Breast epithelium (tissue), 4 donors: ENCODE measurements at places on chromosomes 11 and 22.

GRCh38 chr11:6156628-6157359, 13.3 kb downstream of the OR52B2 start:
- DNase-seq: no peak

DNA sequence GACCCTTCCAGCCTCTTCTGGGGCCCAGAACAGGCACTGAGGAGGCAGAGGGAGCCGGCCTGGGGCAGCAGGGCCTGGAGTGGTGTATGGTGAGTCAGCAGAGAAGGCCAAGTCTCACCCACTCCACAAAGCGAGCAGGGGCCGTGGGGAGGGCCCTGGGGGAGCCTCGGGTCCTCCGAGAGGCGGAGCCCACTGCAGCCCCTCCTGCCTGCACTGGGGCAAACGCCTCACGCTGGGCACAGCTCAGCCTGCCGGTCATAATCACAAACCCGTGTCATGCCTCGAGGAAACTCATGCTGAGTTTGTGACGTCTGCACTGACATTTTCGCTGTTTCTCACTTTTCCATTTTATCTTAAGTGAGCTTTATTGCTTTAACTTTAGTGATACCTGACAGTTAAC, 38.4 kb downstream of the TOLLIP start:
- DNase-seq: no peak

GRCh38 chr11:27455667-27456066, 16.9 kb downstream of the LGR4 start:
- DNase-seq: no peak

GRCh38 chr22:29443452-29443851, 5.1 kb downstream of the RFPL1 start:
- no peak for DNase-seq

DNA sequence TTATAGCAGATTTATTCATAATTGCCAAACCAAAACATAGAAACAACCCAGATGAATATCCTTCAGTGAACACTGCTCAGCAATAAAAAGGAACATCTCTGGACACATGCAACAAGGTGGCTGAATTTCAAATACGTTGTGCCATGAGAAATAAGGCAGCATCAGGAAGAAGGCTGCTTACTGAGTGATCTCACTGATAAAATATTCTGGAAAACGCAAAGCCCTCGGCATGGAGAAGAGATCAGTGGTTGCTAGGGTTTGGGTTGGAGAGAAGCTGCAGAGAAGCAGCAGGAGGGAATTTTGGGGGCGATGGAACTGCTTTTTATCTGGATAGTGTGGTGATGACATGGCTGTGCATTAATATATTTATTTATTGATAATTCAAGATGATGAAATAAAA, 11.0 kb upstream of the SHANK2 start:
- no peak for DNase-seq

DNA sequence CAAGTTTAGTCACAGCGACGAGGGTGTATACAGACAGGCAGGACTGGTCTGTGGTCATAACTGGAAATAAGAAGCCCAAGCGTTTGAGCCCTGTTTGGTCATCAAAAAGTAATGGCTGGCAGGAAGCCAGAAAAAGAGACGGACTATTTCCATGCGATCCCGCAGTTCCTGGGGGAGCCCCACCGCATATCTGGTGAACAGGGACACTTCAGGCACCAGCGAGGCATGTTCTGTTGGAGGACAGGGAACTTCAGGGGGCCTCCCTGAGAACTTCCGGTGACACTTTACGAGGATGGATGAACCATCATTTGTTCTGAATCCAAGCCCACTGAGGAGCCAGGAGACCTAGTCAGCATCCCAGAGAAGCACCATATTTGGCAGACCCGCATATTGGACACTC, 29.7 kb upstream of the TRIM29 start:
- no peak for DNase-seq

GRCh38 chr11:87176044-87176443, 138.3 kb downstream of the TMEM135 start:
- no peak for DNase-seq

DNA sequence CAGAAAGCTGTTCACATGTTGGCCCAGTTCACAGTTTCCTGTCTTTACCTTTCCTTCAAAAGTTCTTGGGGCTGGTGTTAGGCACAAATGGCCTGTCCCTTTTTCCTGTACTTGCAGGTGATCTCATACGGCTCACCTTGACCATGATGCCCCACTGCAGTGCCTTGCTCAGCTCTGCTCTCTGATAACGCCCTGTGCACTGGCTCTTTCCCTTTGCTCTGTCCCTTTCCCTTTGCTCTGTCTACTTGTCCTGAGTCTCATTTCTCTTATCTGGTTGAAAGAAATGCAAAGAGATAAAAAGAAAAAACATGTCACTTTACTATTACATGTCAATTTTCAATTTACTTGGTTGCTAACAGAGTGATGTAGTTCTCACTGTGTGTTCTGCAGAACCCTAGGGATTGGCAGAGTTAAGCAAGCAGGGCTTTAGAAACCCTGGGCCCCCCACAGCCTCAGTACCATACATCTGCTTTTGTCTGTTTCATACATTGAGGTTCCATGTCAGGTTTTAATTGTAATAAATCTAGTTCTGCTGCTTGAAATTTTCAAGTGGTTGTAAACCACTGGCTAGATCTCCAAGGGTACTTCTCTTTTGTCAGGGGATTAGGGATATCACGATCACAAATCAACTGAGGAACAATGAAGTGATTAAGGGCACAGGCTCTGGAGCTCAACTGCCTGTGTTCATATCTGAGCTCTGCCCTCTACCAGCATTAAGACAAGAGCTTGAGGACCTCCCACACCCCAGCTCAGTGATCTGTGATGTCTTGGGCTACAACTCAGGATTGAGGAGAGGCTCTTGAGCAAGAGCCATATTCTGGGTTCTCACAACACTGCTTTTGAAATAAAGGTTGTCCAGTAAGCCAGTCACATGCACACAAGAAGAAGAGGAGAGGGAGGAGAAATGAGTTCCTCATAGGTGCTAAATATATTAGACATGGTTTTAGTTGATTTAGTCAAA, 16.3 kb upstream of the SORL1 start:
- no peak for DNase-seq

DNA sequence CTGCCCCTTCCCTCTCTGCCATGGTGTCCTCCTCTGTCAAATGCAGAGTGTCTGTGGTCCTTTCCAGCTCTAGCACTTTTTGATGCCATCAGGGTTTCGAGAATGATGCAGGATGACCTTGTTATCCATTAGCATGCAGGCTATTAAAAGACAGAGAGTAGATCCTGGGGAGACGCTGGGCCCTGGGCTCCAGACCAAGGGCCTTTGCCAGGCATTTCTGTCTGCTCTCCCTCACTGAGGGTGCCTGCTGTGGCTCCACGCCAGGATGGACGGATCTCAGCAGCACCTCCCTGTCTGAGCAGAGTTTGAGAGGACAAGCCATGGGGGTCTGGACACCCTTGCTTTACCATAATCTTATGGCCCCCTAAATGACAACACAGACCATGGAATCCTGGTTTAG, 110.8 kb upstream of the CD82 start:
- DNase-seq: no peak

- DNase-seq: no peak
These were observed 42.9 kb downstream of the ARFGAP3 start for GRCh38 chr22:42814215-42814614.

DNA sequence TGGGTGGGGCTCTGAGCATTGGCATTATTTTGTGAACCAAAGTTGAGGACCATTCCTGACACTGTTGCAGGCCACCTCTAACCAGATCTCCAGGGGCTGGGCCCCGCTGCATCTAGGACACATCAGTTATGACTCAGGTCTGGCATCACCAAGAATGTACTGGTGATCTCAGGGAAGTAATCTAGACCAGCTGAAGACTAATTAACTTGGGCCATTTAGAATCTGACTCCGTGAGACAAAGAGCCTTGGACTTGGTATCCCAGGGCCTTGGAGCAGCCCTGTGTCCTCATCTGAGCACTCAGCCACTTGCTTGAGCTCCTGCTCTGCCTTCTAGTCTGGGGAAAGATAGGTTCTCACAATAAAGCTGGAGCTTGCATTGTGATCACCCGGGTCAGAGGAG, 200.6 kb downstream of the KIRREL3 start:
- no peak for DNase-seq

DNA sequence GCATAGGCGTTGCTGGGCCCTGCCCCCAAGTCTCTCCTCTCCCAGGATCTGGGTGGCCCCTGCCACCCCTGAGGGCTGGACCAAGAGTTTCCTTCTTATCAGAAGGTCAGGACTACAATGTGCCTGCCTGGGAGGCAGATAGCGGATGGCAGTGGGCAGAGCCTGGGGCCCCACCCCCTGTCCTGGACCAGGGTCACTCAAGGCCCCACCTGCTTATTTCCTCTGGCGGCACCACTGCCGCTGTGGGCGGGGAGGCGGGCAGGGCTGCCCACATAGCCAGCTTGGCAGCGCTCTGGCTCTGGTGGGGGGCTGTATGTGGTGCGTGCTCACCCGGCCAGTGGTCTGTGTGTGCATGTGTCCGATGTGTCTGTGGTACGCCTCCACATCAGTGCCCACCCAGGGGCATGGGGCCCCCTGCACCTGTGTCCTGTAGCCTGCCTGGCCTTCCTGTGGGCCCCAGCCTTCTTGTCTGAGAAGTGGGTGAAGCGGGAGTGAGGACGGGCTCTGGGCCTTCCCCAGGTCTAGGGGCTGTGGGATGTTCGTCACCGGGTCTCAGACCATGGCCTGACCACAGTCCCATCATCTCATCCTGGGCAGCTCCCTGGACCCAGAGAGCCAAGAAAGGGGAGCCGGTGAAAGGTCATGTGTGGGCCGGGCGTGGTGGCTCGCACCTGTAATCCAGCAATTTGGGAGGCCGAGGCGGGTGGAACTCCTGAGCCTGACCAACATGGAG, 3.0 kb downstream of the GAS2L1 start:
- no peak for DNase-seq

DNA sequence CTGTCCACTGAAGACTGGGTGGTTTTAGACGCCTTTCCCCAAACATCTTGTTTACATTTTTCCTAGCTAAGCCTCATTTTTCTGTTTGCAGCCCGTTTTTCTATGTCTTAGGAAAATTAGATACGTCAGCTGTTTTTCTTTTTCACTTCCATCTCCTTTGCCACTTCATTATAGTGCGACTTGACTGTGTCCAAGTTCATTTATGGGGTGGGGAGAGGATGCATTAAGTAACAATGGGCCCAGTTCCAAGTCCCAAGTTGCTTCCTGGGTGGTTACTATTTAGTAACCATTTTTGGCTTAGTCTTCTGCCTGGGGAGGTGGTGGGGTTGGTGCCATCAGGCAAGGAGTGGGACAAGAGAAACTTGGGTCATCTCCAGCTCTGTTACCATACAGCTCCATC, 83.0 kb downstream of the TRAF6 start:
- no peak for DNase-seq

- DNase-seq: no peak
These were observed 4.4 kb downstream of the ARRB1 start for GRCh38 chr11:75346912-75347647.

- no peak for DNase-seq
These were observed 456.9 kb downstream of the BRD1 start for GRCh38 chr22:49370627-49371301.

DNA sequence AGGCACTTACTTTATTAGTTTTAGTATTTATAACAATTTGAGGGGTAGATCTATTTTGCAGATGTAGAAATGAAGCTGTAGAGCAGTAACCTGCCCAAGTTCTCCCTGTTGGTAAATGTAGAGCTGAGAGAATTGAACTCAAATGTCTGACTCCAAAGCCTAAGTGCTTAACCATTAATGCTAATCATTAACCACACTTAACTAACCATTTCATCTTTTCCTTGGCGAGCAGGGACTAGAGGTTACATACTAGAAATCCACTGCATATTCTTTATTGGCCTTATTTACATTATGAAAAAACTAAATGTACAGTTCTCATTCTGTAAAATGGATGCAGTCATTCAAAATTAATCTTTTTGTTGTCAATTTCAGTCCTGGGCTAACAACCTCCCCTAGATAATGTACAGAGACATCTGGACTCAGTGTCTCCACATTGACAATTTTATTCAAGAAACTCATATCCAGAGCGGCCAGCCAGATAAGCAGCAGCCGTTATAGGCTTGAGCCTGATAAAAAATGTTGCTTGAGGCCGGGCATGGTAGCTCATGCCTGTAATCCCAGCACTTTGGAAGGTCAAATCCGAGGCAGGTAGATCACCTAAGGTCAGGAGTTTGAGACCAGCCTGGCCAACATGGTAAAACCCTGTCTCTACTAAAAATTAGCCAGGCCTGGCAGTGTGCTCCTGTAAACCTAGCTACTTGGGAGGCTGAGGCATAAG, 76.7 kb upstream of the PICALM start:
- no peak for DNase-seq

DNA sequence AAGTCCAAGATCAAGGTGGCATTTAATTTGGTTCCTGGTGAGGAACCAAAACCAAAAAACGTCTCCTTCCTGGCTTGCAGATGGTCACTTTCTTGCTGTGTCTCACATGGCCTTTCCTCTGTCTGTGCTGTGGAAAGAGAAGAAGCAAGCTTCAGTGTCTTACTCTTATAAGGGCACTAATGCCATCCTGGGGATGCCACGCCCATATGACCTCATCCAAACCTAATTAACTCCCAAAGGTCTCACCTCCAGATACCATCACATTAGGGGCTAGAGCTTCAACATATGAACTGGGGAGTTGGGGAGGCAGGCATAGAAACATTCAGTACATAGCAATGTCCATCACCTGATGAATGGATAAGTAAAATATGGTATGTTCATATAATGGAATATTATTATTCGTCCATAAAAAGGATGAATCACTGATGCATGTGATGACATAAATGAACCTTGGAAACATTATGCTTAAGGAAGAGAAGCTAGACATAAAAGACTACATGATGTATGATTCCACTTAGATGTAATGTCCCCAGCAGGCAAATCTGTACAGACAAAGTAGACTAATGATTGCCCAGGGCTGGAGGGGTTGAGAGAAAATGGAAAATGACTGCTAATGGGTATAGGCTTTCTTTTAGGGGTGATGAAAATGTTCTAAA, 78.6 kb upstream of the B3GNT6 start:
- DNase-seq: no peak

- no peak for DNase-seq
These were observed 74.5 kb upstream of the LMO1 start for GRCh38 chr11:8338138-8338537.

GRCh38 chr11:128628686-128629085, 41.3 kb upstream of the ETS1 start:
- no peak for DNase-seq

GRCh38 chr11:88683024-88683423, 345.5 kb upstream of the CTSC start:
- DNase-seq: no peak

DNA sequence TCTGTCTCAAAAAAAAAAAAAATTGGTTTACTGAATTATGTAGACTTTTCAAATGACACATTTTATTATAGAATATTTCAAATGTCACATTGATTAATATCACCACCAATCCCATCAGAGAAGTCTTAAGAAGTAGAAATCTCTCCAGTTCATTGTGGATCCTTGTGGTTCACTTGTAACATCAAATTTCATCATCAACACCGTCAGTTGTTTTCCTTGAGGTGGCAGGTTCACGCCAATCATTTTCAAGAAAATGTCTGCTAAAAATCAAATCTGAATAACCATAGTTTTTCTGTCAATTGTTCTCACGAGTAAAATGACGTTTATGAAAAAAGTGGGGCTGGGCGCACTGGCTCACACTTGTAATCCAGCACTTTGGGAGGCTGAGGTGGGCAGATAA, 50.3 kb downstream of the TMPRSS5 start:
- DNase-seq: no peak

- no peak for DNase-seq
These were observed 73.6 kb downstream of the RPL27A start for GRCh38 chr11:8756201-8756600.

GRCh38 chr11:6647836-6648235, 7.8 kb downstream of the DCHS1 start:
- no peak for DNase-seq

- DNase-seq: no peak
These were observed 19.4 kb downstream of the HTR3A start for GRCh38 chr11:113994077-113994954.

- DNase-seq: no peak
These were observed 9.1 kb downstream of the PRODH start for GRCh38 chr22:18927020-18927419.
